ENCODE measurements at places on chromosomes 5 and 9.
A peak's percentile ranks its signal among the peaks of the same experiment; 100 is the strongest.

GRCh38 chr5:137051161-137051560 lies 448.0 kb downstream of the SPOCK1 start:
- DNase-seq = no peak

GRCh38 chr5:57666582-57666981 lies 184.0 kb upstream of the ACTBL2 start:
- DNase-seq = no peak

DNA sequence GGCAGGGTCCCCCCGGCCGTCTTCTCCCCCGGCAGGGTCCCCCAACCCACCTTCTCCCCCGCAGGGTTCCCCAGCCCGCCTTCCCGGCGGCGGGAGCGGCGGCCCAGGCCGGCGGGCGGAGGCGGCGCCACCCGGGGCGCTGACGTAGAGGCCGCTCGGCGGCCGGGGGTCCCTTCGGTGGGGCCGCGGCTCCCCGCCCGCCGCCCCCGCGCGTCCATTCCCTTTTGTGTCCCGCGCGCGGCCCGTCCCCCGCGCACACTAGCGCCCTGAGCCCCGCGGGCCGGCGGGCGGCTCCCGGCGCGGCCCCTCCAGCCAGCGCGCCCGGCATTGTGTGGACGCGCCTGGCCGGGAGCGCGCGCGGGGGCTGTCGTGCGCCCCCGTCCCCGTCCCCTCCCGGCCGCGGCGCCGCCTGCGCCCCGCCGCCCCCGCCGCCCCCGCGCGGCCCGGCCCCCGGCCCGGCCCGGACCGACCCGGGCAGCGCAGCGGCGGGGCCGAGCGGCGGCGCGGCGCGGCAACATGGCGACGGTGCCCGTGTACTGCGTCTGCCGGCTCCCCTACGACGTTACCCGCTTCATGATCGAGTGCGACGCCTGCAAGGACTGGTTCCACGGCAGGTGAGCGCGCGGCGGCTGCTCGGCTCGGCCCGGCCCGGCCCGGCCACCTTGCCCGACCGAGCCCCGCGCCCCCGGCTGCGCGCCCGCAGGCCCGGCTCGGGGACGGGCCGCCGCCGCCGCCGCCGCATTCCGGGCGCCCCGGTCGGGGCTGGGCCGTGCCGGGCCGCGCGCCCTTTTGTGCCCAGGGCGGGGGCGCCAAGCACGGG lies at the start of gene PHF2:
Gene PHF2, plus strand, starts transcription at position 327 of the 820 bp plus-strand sequence. Its CDS starts 190 bp downstream, at position 517.
- no peak for DNase-seq

DNA sequence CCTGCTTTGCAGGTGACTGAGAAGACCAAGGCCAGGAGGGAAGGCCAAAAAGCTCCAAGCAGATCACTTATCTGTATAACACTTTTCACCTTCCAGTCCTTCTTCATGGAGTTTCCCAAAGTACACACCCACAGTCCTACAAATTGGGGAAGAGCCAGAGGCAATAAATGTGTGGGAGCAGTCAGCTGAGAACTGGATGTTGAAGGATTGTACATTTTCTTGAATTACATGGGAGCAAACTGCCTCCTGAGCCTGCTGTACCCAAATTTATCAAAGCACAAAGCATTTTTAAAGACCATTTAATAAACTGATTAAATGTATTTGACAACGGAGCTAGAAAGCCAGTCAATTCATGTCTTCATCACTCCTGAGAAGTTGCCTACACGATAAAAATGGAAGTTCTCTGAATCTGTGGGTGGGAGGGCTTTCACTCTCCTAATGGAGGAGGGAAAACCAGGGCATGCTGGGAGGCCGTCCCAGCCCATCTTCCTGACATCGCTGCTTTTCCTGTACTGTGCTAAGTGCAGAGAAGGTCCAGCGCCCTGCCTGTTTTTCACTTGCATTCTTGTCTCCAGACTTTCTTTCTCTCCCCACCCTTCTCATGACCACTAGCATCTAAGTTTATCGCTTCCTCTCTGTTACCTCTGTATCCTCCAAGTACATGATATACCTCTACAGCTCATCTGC lies 79.0 kb downstream of the KCNIP1 start:
- DNase-seq = no peak

- no peak for DNase-seq
These were observed 91.1 kb downstream of the ZNF608 start for GRCh38 chr5:124655251-124655917.

GRCh38 chr5:173163219-173163618 lies 18.9 kb downstream of the BNIP1 start:
- peak; percentile 59 for DNase-seq

GRCh38 chr9:92607088-92607487 lies 62.8 kb downstream of the IPPK start:
- no peak for DNase-seq

GRCh38 chr5:127943061-127943371 lies 140.6 kb upstream of the SLC12A2 start:
- DNase-seq = no peak

- no peak for DNase-seq
These were observed 20.3 kb downstream of the ENHO start for GRCh38 chr9:34502471-34502870.

DNA sequence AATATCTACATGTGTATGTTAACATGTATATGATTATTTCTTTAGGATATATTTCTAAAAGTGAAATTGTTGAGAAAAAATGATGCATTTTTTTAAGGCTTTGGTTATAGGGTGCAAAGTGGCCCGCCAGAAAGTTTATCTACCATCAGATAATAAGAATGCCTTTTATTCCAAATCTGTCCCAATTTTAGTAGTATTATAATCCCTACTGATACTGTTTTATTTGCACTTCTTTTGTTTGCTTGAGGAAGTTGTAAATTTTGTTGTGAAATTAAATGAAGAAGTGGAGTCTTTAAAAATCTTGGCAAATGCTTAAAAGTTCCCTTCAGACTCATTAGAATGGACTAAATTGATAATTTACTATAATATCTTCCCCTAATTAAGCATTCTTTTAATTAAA lies 73.0 kb downstream of the NIPBL start:
- DNase-seq = no peak

GRCh38 chr5:178223828-178224335 lies 8.7 kb downstream of the PHYKPL start:
- peak; percentile 22 for DNase-seq

DNA sequence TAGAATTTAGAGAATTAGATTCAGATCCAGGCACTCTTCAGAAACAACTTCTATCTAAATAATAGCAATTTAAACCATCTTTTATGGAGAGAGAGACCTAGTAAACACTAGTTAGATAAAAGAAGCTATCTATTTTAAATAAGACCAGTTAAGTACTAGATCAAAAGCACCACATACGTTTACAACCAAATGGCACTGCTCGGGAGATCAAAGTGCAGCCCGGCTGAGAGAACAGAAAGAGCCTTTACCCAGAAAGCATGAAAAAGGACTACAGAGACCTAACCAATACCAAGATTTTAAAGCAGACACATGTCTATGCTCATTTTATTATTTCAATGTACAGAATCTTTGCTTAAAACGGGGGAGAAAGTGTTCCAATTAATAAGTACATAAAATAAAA lies 30.8 kb downstream of the LIX1 start:
- DNase-seq = no peak

GRCh38 chr9:12993466-12993865 lies 218.6 kb downstream of the LURAP1L start:
- no peak for DNase-seq

DNA sequence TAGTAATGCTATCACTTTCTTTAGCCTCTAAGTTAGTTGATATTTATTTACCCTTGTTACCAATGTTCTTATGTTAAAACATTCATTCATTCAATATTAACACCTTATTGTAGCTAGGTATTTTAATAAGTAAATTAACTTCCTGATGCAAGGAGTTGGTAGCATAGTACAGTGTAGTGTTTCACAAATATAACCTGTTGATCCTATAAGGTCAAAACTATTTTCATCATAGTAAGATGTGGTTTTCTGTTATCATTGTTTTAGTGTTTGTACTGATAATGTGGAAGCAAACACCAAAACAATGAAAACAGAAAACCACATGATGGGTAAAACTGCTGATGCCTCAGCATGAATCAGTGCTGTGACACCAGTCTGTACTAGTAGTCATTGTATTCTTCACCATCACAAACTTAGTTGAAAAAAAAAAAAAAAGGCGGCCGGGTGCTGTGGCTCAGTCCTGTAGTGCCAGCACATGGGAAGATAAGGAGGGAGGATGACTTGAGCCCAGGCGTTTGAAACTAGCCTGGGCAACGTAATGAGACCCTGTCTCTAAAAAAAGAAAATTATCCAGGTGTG lies 36.5 kb downstream of the ZCCHC7 start:
- DNase-seq = no peak

- DNase-seq = no peak
These were observed 90.6 kb upstream of the ADAMTS2 start for GRCh38 chr5:179435731-179436315.

DNA sequence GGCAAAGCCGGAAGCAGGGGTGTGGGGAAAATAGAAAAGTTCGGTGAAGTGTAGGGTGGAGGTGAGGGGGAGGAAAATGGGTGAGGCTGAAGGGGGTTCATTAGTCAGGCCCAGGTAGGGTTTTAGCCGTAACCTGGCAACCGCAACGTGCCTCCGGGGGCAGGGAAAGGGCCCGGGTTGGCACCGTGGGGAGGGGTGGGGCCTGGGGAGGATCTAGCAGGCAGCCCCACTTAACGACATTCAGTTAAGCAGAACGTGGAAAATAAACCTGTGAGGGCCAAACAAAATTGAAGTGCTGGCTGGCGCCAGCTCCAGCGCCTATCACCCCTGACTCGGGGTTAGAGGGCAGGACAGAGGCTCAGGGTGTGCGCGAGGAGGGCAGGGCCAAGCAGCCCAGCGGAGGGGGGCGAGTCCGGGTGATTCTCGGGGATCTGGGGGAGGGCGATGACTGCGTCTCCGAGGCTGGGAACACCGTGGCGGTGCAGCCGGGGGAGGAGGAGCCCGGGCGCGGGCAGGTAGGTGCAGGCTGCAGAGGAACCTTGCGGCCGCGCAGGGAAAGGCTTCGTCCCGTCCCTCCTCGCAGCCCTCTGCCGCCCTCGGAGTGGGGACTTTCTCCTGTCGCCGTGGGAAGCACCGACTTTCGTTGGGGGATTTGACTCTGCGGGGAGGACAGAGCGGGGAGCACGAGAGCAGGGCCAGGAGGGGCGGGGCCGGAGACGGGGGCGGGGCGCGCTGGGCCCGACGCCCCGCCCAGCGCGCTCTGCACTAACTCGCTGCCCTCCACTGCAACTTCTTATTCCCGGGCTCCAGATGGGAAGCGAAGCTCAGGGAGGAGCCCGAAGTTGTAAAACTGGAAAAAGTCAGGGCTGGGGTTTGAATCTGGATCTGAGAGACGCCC lies 5.1 kb downstream of the RGS14 start:
- peak; percentile 71 for DNase-seq
